ENCODE measurements at places on chromosomes 1 and 21.

GRCh38 chr1:87051965-87052364 lies 137.5 kb downstream of the HS2ST1 start:
- no peak for DNase-seq

DNA sequence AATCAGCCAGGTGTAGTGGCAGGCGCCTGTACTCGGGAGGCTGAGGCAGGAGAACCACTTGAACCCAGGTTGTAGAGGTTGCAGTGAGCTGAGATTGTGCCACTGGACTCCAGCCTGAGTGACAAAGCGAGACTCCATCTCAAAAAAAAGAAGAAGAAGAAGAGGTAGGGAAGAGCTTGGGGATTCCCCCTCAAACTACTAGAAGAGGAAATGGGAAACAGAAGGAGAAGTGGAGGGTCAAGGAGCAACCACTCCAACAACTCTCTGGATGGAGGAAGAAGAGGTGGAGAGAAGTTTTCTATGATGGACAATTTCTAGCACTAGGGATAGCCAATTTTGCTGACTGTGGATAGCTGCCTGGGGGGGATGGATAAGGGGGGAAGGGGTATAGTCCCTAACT lies 14.9 kb upstream of the SLAMF9 start:
- DNase-seq = no peak

DNA sequence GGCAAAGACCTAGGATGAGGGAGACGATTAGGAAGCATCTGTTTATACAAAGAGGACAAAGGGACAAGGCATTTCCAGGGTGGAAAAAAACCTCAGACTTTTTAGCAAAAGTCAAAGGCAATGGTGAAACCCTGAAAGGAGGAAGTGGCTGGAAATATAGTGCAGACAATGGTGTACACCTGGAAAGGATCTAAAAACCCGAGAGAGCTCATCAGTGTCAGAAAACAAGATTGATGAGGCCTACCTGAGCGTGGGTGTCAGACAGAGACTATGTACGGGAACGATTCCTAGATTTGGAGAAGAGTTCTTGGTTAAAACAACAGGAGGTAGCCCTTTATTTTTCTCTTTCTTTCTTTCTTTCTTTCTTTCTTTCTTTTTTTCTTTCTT lies 68.8 kb upstream of the HUNK start:
- no peak for DNase-seq

GRCh38 chr1:97051823-97052222 lies 330.2 kb downstream of the PTBP2 start:
- DNase-seq = no peak

- peak; percentile 20 for DNase-seq
These were observed at the start of gene SLC19A1 for GRCh38 chr21:45542242-45542666. Gene SLC19A1 (minus strand): TSS chr21:45542440. CDS start chr21:45537959, 4,481 bp downstream.

- no peak for DNase-seq
These were observed 40.2 kb downstream of the PIK3CD start for GRCh38 chr1:9691691-9692090.

Measured in activated naive CD4-positive, alpha-beta T cell (primary cell).